Uterus (tissue), 4 donors: ENCODE measurements at places on chromosomes 13 and 19. TPM values are rescaled to one million over a fixed set of nuclear protein-coding genes. Genes with fewer than 3 reads are reported as not detected.

ZNF554 gene
- total RNA-seq = 15.8 TPM

ANKLE1 gene
- not detected for total RNA-seq

DNA sequence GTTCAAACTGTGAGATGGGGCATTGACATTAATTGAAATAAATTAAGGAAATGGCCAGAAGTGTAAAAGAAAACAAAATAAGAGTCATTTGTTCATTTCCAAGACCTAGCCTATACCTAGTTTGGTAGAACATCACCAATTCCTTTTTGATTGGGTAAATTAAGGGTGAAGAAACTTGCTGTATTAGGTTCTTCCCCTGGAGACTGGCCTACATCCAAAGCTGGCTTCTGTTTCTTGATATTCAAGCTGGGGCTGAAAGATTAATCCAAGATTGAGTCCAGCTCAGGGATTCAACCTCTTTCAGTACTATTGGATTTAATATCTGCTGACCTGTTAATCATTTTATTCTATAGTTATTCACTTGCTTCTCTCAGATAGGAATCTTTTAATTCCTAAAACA lies 183.2 kb downstream of the GPC6 start:
- no peak overlapping the region for H3K27ac ChIP-seq
- H3K4me1 ChIP-seq = no peaks in the 10 kb centered on the region
- no peaks in the 10 kb centered on the region for H3K36me3 ChIP-seq
- no peak for DNase-seq
- no peaks in the 10 kb centered on the region for H3K27me3 ChIP-seq

COX6B1 gene
- total RNA-seq = 197 TPM

DNA sequence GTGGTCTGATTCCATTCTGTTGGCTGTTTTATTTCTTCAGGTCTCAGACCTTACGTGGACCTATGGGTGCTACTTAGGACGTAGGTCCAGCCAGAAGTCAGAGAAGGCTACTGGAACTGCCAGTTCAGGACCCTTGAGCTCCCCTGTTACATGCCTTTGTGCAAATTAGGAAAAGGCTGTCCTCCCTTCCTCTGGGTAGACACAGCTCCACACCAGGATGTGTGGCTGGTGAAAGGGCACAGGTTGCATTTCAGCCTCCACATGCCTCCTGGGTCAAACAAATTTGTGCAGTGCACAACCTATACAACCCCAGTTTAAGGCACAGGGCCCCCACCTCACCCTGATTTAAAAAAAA lies 43.9 kb upstream of the MAP3K10 start:
- no peaks in the 10 kb centered on the region for H3K27me3 ChIP-seq
- no peak for DNase-seq
- no peaks in the 10 kb centered on the region for H3K4me1 ChIP-seq
- no peaks in the 10 kb centered on the region for H3K36me3 ChIP-seq
- no peak overlapping the region for H3K27ac ChIP-seq

- no peak overlapping the region for H3K4me3 ChIP-seq
- no peaks in the 10 kb centered on the region for H3K4me1 ChIP-seq
- H3K27me3 ChIP-seq = no peaks in the 10 kb centered on the region
- DNase-seq = no peak
- no peak overlapping the region for H3K27ac ChIP-seq
These were observed 35.0 kb upstream of the MATK start for GRCh38 chr19:3821156-3821555.

GRCh38 chr19:47512183-47512947 lies 2.5 kb downstream of the NAPA start:
- H3K4me3 ChIP-seq = peak overlapping the region; percentile 85
- no peaks in the 10 kb centered on the region for H3K36me3 ChIP-seq
- H3K27ac ChIP-seq = peak overlapping the region; percentile 96
- H3K27me3 ChIP-seq = no peaks in the 10 kb centered on the region
- peak; percentile 68 for DNase-seq

DNA sequence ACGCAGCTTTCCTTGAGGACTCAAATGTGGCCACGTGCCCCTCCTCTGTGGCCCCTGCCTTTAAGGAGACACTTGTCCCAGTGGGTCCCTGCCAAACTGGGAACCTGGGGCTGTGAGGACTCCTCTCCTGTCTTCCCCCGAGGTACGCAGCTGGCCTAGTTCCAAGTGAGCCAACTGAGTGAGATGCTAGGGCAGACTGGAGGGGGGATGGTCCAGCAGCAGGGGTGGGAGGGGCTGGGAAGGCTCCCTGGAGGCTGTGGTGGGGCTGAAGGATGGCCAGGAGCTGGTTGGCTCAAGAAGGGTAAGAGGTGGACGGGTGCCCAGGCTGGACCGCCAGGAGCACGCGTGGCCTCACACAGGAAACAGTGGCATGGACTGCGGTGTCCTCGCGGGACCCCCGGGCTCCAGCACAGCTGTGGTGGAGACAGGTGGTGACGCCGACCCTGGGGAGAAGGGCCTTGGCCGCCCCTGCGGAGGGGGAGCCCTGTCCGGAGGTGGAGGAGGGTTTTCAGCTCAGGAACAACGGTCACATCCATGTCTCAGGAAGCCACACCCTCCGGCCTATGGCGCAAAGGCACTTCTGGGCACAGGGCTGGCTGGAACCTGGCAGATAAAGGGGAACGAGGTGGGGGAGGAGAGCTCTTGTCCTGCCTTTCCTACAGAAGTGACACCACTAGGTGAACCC lies 45.8 kb downstream of the MLLT1 start:
- peaks cover 13% of the 10 kb centered on the region for H3K4me1 ChIP-seq
- peak overlapping the region; percentile 87 for H3K27ac ChIP-seq
- H3K36me3 ChIP-seq = no peaks in the 10 kb centered on the region
- H3K4me3 ChIP-seq = no peak overlapping the region
- DNase-seq = peak; percentile 39

CARD8 gene
- 80.2 TPM for total RNA-seq

DNA sequence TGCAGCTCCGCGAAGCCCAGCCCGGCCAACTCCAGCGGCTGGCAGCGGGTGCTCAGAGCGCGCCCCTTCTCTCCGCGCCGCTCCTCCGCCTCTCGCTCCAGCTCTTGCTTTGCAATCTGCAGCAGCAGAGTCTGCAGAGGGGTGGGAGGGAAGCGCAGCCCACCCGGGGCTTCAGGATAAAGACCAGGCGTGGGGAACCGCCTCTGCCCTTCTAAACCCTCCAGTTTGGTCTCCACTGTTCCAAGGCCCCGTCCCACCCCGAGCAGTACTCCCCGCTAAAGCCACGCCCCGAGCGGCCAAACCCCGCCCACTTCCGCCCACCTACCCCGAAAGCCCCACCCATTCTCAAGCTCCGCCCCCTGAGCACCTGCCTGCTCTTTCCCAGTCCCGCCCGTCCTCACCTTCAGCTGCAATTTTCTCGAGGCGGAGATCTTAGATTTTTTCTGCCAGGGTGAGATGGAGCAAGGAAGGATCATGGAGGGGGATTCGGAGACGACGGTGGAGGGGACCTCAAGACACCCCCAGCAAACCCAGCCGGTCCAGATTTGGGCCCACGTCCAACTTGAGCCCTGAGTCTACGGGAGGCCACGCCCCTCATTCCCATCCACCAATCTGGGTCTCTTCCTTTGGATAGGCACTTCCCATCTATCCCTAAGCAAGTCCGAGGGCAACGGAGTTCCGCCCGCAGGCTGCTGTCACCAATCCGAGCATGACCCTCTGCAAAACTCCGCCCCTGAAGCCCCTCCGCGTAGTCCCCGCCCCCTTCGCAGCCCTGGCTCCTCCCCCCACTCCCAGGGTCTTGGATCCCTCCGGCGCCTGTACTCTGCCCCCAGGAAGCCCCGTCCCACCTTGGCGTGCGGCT lies 1.1 kb downstream of the TNNI3 start:
- DNase-seq = no peak
- H3K4me3 ChIP-seq = no peak overlapping the region
- H3K27ac ChIP-seq = no peak overlapping the region
- no peaks in the 10 kb centered on the region for H3K4me1 ChIP-seq

LAMP1 gene
- 101 TPM for total RNA-seq
